ENCODE measurements at places on chromosomes 6 and 20. TPM values are rescaled to one million over a fixed set of nuclear protein-coding genes. Genes with fewer than 3 reads are reported as not detected.

The C6orf15 gene
- polyA plus RNA-seq, result not detected

GRCh38 chr20:37329481-37330165, 16.3 kb upstream of the SRC start:
- DNase-seq, result no peak

DNA sequence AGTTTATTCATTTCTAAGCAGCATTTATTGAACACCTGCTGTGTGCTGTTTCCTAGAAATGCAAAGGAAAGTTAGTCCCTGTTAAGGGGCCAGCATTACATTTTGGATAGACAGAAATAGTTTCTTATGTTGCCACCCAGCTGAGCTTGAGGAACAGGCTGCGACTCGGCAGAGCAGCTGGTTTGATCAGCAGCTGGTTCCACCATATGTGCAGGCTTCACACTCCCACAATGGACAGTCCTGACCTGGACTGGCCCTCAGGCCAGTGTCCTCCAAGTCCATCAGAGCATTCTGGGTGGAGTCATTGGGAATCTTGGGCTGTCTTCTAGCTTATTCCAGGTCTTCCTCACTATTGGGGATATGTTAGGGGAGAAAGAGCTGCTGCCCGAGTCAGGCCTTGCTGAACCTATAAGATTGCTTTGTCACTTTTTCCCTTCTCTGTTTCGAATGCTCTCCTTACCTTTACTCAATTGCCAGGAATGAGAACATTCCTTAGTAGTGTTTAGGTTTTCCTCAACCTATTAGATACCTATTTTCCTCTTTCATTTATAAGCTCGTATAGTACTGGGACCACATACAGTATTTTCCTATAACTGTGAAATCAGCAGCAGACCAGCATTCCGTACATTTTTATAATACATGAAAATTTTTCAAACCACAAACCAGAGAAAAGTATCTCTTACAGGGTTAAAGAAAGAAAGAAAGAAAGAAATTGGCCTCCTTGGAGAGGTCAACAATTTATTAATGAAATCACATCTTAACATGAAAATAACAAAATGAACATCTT, 203.0 kb downstream of the FARS2 start:
- no peak for DNase-seq

- DNase-seq, result no peak
Measured at GRCh38 chr6:131765081-131765803, 42.6 kb upstream of the ENPP1 start.

- DNase-seq, result no peak
Measured at GRCh38 chr6:18147160-18147559, 7.7 kb downstream of the TPMT start.

- DNase-seq, result no peak
Measured at GRCh38 chr20:35434085-35435005, 3.7 kb downstream of the GDF5 start.

- no peak for DNase-seq
Measured at GRCh38 chr6:47749757-47750156, 32.1 kb upstream of the OPN5 start.

- DNase-seq, result no peak
Measured at GRCh38 chr20:43799150-43799711, 72.4 kb upstream of the GTSF1L start.

The HTR1B gene
- polyA plus RNA-seq, result 0.20 TPM

DNA sequence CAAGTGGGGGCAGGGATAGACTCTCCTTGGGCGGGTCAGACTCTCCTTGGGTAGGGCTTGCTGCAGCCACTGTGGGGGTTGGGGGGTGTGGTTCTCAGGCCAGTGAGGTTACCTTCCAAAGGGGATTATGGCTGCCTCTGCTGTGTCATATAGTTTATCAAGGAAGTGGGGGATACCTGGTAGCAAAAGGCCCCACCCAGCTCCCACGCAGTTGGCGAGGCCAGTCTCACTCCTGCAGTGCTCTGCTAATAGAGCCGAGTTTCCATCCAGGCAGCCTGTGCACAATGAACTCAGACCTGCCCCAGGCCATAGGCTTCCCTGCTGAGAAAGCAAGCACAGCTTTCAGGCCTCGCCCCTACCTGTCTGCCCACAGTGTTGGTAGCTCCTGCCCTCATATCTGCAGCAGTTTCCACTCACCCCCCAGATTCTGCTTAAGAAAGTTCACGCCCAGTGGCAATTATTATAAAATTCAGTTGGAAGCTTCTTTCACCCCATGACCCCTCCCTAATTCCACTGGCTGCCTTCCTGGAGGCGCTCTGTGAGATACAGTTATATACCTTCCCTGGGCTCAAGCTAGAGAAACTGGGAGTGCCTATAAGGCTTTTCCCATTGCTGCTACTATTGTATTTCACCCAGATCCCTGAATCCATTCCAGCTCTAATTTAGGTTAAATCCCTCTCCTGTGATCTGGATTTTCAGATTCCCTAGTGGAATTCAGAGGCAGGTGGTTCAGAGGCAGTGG, 56.1 kb downstream of the HDDC2 start:
- DNase-seq, result no peak

The ROS1 gene
- polyA plus RNA-seq, result 0.14 TPM

DNA sequence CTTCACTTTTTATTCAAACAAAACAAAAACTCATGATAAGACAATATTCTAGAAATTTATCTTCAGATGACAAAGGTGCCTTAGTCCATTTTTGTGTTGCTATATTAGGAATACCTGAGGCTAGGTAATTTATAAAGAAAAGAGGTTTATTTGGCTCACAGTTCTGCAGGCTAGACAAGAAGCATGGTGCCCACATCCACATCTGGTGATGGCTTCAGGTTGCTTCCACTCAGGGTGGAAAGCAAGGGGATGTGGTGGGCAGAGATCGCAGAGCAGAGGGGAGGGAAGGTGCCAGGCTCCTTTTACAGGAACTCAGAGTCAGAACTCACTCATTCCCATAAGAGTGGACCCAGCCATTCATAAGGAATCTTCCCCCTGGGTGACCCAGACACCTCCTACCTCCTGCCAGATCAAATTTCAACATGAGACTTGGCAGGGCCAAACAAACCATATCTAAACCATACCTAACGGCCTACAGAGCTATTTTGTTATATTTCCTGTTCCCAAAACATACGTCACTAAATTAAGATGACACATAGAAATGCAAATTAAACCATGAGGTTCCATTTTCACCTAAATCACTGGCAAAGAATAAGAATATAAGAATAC, 26.4 kb downstream of the ABHD12 start:
- DNase-seq, result no peak

- no peak for DNase-seq
Measured at GRCh38 chr6:141421378-141421777, 711.3 kb upstream of the GJE1 start.

DNA sequence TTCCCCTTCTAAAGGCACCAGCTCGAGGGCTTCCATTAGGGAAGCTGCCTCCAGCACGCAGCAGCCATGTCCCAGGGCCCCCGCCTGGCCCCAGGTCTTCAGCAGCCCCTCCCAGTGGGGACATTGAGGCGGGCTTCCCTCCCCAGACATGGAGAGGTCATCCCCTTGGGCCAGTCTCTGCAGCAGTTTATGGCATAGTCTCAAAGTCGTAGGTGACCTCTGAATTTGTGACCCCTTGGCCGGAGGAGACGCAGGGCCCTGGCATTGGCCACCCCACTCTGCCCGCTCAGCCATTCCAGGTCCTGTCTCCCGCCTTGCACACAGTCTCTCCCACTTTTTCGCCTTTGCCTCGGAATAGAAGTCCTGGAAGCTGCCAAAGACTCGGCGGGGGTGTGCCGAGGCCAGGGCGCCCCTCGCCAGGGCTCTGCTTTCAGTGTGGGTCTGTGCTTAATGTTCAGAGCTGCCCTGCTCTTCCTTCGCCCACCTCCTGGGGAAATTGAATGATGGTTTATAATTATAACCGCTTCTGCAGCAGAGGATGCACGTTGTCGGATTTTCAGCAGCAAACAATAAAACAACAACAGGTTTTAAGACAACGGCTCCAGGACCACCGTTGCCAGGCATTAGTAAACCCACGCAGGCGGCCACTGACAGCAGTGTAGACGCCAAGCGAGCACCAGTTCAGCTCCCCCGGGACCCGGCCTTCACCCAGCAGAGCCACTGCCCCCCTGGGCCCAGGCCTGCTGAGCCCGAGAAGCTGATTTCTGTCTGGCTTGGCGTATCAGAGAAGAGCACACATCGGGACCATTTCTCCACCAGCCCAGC, 187.0 kb downstream of the TAF4 start:
- DNase-seq, result no peak

The TMEM244 gene
- polyA plus RNA-seq, result not detected

DNA sequence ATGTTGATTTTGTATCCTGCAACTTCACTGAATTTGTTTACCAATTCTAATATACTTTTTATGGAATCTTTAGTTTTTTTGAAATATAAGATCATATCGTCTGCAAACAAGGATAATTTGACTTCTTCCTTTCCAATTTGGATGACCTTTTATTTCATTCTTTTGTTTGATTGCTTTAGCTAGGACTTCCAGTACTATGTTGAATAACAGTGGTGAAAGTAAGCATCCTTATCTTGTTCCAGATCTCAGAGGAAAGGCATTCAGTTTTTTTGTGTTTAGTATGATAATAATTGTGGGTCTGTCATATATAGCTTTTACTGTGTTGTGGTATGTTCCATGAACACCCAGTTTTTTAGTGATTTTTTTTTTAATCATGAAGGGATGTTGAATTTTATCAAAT, 75.7 kb downstream of the GCLC start:
- DNase-seq, result no peak

The EPHA7 gene
- polyA plus RNA-seq, result 42.8 TPM

DNA sequence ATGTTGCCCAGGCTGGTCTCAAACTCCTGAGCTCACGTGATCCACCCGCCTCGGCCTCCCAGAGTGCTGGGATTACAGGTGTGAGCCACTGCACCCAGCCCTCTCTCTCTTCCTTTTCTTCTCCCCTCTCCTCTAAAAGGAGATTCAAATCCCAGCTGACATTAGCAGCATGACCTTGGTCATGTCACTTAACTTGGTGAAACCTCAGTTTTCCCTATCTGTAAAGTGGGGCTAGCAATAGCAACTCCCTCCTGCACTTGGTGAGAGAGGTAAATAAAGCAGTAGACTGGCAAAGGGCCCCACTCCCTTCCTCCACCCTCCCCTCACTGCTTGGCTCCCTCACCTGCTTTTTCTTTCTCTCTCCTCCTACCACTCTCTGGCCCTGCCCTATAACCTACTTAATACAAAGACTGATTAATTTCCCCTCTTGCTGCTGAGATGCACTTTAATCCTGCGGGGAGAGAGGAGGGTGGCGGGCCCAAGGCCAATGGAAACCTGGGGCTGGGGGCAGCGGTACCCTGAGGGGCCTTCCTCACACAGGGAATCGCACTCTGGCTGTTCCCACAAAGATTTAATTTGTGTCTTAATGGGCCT, 54.2 kb upstream of the ZFAND3 start:
- DNase-seq, result no peak

DNA sequence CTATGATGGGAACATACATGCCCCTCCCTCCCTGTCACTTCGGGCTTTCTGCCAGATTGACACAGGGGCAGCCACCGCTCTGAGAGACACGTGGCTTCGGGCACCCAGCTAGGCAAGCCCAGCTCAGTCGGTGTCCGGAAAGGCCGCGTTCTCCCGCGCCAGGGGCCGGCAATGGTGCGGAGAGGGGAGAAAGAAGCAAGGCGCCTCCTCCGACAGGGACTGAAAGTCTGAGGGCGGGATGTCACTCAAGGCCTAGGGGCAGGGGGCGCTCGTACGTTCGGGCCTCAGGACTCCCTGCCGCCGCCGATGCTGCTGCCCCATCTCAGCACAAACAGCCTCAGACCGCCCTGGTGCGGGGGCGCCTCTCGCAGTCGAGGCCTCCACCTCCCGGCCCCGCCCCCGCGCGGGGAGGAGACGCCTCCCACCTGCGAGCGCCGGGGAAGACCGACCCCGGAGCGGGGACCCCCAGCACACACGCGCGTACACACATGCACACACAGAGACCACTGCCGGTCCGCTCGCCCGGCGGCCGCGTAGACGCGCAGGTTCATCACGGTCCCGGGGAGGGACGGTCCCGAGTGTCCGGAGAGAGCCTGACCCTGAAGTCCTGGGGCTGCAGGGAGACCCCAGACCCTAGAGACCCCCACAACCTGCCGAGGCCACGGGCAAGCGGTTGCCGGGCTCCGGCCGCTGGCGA, 1.9 kb downstream of the GRM4 start:
- no peak for DNase-seq

- DNase-seq, result no peak
Measured at GRCh38 chr6:125077453-125077852, 76.1 kb upstream of the TPD52L1 start.

GRCh38 chr6:16224409-16224808, 14.0 kb upstream of the GMPR start:
- no peak for DNase-seq

GRCh38 chr6:137390334-137390733, 103.9 kb downstream of the OLIG3 start:
- DNase-seq, result no peak

All from renal cortex interstitium (tissue), 15 donors.